ENCODE measurements at places on chromosomes 7 and 10.

GRCh38 chr10:49610458-49611165, 502 bp downstream of the SLC18A3 start:
- no peak for DNase-seq

DNA sequence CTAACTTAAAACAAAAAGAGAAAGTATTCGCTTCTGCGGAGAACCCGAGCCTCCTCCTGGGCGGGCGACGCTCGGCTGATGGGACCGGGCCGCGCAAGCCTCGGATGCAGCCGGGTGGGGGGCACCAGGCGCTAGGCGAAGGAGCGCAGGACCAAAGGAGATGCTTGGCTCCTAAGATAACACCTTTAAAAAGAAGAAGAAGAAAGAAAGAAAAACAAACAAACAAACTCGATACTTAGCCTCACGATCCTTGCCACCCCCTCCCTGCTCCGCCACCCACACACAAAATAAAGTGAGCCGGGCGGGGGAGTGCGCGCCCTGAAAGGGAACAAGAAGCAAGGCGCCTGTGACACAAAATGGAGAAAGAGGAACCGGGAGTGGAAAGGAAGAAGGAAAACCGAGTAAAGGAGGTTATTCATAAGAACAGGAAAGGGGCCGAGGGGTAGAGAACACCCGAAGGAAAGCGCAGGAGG, 34.0 kb upstream of the EBLN1 start:
- DNase-seq = peak; percentile 72

- no peak for DNase-seq
These were observed 146.0 kb upstream of the GNAI1 start for GRCh38 chr7:79988653-79989052.

- DNase-seq = no peak
These were observed 23.8 kb upstream of the ZNF735 start for GRCh38 chr7:64183126-64183742.

- DNase-seq = no peak
These were observed 1358.7 kb upstream of the SORCS1 start for GRCh38 chr10:108523016-108523800.
